Muscle of leg (tissue), 16 donors: ENCODE measurements at places on chromosomes 16 and 17.
A peak's percentile ranks its signal among the peaks of the same experiment; 100 is the strongest.

- peaks cover 3% of the 10 kb centered on the region for H3K36me3 ChIP-seq
- H3K27me3 ChIP-seq, result no peaks in the 10 kb centered on the region
- no peak overlapping the region for H3K4me3 ChIP-seq
- H3K4me1 ChIP-seq, result no peaks in the 10 kb centered on the region
- no peak overlapping the region for H3K27ac ChIP-seq
- peak; percentile 69 for DNase-seq
These were observed 67.4 kb downstream of the MED13 start for GRCh38 chr17:61997664-61998063.

DNA sequence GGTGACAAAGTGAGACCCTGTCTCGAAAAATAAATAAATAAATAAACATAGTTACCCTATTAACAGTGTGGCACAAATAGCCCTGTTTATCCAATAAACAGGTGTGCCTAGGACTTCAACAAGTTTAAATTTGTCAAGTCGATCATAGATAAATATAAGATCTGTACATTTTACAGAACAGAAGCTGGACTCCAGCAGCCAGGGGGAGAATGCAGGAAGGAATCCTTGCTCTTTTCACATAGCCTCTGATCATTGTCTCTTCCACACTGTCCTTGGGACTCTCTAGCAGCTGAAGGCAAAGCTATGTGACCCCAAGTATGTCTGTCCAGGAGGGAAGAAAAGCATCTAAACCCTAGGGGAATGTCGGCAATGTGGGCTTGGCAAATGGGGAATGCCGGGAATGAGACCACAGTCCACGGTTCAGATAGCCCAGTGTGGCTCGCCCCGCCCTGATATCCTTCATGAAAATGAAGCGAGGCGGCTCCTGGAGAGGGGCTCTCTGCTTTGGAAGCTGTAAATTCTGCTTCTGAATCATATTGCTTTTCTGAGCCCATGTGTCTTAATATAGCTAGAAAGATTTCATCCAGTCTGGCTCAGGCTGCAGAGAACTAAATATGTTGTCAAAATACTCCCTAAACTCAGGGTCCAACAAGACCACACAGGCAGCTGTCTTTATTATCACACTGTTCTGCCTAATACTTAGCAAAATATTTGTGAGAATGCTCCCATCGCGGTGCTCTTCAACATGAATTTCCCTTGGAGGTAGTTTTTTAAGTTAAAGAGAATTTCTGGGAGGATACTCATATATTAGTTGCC lies 24.9 kb upstream of the GRB2 start:
- H3K27me3 ChIP-seq, result no peaks in the 10 kb centered on the region
- peak overlapping the region; percentile 87 for H3K27ac ChIP-seq
- no peak overlapping the region for H3K4me3 ChIP-seq
- no peaks in the 10 kb centered on the region for H3K36me3 ChIP-seq
- peaks cover 28% of the 10 kb centered on the region for H3K4me1 ChIP-seq

DNA sequence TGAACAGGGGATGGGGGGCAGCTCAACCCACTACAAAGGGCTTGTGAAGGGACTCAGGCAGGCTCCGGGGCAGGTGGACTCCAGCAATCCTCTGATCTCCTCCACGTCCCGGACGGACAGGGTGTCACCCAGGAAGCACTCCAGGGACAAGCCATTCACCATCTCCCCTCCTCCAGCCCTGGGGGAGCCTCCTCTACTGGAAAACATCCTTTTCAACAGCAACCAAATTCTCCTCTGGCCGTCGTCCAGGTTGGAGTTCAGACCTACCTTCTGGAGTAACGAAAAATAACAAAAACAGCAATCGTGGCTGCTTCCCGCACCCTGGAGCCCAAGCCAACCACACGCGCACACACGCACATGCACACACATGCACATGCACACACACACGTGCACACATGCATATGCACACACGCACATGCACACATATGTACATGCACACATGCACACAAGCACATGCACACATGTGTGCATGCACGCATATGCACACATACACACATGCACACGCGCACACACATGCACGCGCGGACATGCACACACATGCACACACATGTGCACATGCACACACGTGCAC lies 8.9 kb upstream of the RBFOX3 start:
- peaks cover 68% of the 10 kb centered on the region for H3K27me3 ChIP-seq
- H3K4me3 ChIP-seq, result no peak overlapping the region
- H3K36me3 ChIP-seq, result no peaks in the 10 kb centered on the region
- no peak overlapping the region for H3K27ac ChIP-seq

DNA sequence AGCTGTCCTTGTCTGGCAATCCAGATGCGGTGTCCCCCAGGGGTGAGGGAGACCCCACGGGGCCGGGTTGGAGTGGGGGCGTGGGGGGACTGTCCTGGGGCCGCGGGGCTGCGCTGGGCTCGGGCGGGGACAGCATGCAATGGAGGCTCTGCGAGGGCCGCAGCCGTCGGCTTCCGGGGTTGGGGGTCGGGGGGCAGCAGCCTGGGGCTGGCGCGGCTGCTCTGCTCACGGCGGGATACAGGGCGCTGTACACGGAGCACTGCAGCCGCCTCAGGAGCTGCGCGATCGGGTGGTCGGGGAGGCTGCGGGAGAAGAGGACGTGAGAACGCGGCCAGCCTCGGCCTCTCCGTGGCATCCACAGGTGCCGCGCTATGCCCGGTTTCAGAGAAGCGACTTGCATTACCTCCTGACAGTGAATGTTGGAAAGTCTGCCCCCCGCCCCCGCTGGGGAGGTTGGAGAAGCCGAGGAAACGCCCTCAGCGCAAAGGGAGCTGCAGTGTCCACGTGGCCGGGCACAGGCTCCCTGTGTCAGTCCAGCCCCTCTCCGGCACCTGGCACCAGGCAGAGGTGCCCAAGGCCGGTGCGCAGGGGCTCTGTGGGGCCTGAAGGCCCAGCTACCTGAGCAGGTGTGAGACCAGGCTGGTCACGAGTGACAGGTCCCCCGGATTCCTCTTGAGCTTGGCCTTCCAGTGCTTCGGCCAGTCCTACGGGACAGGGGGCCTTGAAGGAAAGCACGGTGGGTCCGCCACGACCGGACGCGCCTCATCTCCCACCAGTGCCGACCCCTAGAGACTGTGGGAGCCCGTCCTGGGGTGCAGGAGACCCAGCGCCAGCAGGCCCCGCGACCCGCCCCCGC lies 9.4 kb upstream of the SPATA2L start:
- peak; percentile 16 for DNase-seq
- H3K4me1 ChIP-seq, result peaks cover 26% of the 10 kb centered on the region
- H3K36me3 ChIP-seq, result peaks cover 7% of the 10 kb centered on the region
- no peak overlapping the region for H3K27ac ChIP-seq

- H3K4me3 ChIP-seq, result no peak overlapping the region
- DNase-seq, result no peak
- H3K4me1 ChIP-seq, result peaks cover 22% of the 10 kb centered on the region
- no peaks in the 10 kb centered on the region for H3K36me3 ChIP-seq
- H3K27ac ChIP-seq, result no peak overlapping the region
These were observed 14.2 kb downstream of the IRF8 start for GRCh38 chr16:85913141-85913601.

DNA sequence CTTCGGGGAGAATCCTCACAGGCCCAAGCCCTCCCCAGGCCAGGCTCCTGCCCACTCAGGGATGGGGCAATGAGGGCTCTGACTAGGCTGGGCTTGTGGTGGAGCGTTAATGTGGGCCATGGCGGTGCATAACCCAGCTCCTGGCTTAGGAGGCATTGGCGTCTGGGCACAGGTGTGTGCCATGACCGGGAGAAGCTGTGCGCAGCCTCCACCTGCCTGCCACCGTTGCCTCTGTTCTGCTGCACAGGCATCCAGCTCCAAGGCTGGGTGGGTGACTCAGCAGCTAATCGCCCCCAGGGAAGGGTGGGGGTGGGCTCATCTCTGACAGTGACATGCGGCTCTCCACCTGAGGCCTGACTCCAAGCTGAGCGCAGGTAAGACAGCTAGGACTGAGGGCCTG lies 3.5 kb upstream of the ARHGAP27 start:
- no peak overlapping the region for H3K4me3 ChIP-seq
- no peak overlapping the region for H3K27ac ChIP-seq
- DNase-seq, result no peak
- H3K36me3 ChIP-seq, result peaks cover 6% of the 10 kb centered on the region
- H3K27me3 ChIP-seq, result peaks cover 24% of the 10 kb centered on the region
- peaks cover 30% of the 10 kb centered on the region for H3K4me1 ChIP-seq

- H3K27me3 ChIP-seq, result peaks cover under 1% of the 10 kb centered on the region
- H3K36me3 ChIP-seq, result no peaks in the 10 kb centered on the region
- DNase-seq, result peak; percentile 66
- no peak overlapping the region for H3K27ac ChIP-seq
These were observed 9.4 kb downstream of the KIAA0513 start for GRCh38 chr16:85037050-85037410.

DNA sequence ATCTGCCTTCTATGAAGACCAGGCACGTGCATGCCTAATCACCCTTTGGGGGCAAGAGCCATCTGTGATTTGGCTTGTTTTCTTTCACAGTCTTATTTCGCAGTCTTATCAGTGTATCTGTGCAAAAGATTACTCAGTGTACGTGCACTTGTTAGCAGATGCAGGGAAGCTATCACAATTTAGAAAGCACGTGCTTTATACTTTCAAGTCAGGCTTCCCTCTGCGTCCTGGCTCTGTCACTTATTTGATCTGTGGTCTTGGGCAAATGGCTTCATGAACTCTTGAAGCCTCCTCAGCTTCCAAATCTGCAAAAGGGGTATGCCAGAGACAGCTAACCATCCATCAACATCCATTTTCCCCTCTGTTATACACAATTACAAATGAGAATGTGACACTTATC lies 246.4 kb downstream of the XYLT1 start:
- peak; percentile 12 for DNase-seq
- H3K4me3 ChIP-seq, result no peak overlapping the region
- peak overlapping the region; percentile 87 for H3K27ac ChIP-seq
- peaks cover 35% of the 10 kb centered on the region for H3K4me1 ChIP-seq

DNA sequence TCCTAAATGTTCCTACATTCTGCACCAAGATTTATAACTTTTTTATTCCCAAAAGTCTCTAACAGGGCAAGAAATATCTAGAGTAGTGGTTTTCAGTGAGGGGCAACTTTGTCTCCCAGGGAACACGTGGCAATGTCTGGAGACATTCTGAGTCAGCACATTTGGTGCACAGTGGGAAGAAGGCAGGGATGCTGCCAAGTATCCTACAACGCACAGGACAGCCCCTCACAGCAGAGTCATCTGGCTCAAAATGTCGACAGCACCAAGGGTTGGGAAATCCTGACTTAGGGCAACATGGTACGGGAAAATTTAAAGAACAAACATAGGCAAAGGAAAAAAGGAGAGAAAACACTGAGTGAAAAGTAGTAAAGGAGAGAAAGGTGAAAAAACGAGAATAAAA lies 61.8 kb downstream of the SMG6 start:
- H3K4me3 ChIP-seq, result no peak overlapping the region
- H3K36me3 ChIP-seq, result peaks cover 14% of the 10 kb centered on the region
- no peak for DNase-seq

DNA sequence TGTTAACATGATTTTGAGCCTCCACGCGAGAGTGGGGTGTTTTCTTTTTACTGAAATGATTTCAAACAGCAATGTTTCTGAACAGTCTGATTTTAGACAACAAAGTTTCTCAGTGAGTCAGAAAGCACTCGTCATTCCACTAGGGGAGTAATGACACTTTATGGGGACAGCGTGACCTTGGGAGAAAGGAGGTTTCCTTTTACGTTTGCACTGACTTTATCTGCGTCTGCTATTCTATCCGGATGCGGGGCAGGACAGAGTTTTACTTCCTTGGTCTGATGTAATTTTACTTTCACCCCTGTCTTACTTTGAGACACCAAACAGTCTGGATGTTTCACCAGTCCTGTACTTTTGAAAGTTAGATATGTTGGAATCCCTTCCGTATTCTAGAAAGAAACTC lies 20.7 kb downstream of the SLC47A1 start:
- H3K36me3 ChIP-seq, result no peaks in the 10 kb centered on the region
- H3K4me3 ChIP-seq, result no peak overlapping the region
- no peak overlapping the region for H3K27ac ChIP-seq
- DNase-seq, result no peak
- H3K27me3 ChIP-seq, result no peaks in the 10 kb centered on the region

DNA sequence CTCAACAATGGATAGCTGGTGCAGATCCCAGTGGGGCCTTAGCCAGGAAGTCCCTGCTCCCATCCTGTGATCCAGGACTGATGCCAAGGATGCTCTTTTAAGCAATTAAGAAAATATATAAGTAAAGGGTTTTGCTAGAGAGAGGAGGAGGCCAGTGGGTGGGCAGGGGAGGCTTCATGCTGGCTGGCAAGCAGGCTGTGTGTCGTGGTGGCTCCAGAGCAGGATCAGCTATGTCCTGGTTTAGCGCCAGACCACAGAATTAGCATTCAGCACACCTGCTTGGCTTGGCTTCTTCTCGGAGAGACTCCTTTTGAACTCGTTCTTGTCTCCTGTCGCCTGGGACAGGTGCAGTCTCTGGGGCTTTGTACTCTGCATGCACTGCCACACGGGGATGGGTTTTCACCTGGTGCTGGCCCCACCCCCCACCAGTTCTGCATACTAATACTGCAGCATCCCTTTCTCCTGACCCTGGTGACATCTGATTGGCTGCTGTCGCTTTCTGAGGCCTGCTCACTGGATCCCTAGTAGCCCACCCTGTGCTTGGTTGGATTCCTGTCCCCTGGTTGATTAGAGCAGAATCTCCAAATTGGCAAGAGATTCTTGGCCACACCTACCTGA lies 66.1 kb downstream of the PLD6 start:
- H3K4me3 ChIP-seq, result no peak overlapping the region
- peaks cover 10% of the 10 kb centered on the region for H3K4me1 ChIP-seq
- H3K27me3 ChIP-seq, result no peaks in the 10 kb centered on the region
- no peak overlapping the region for H3K27ac ChIP-seq

DNA sequence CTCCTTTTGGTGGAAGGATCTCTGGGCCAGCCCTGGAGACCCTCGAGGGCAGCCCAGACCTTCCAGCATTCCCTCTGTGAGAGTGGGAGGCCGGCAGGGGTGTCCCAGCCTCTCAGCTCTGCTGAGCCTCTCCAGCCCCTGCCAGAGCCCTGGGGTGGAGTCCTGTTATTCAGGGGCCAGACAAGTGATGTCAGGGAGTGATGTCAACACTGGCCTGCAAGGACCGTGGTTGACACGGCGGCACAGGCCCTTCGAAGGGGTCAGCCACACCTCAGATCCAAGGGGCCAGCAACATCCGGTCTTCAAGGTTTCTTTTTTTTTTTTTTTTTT lies 231.2 kb downstream of the KATNIP start:
- no peaks in the 10 kb centered on the region for H3K4me1 ChIP-seq
- no peaks in the 10 kb centered on the region for H3K27me3 ChIP-seq
- no peak overlapping the region for H3K27ac ChIP-seq
- peak; percentile 80 for DNase-seq

DNA sequence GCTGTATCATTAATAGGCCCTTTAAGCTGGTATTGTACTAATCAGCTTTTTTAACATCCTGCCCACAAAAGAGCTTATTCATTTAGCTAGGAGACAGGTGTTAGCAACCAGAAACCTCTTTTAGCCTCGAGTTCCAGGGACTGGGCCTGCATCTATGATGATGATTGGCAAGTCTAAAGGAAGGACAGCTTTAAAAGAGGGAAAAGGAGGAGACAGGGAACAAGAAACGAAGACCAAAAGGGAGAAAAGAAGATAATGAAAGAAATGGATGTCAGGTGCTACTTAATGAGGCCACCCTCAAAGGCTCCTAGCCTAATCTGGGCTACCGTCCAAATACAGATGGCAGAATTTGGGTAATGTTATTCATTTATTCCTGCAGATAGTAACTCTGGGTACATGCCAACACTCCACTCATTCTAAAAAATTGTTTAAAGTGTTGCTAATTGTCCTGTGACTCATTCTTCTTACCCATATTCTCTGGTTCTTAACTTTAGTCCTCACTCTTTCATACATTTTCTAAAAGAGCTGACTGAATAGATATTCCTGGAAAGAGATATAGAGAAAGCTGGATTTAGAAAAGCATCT lies 18.7 kb upstream of the RFFL start:
- no peak for DNase-seq
- no peaks in the 10 kb centered on the region for H3K36me3 ChIP-seq
- H3K27ac ChIP-seq, result no peak overlapping the region
- no peaks in the 10 kb centered on the region for H3K4me1 ChIP-seq
